ENCODE measurements at places on chromosomes 5 and 9. TPM values are rescaled to one million over a fixed set of nuclear protein-coding genes. Genes with fewer than 3 reads are reported as not detected.

DNA sequence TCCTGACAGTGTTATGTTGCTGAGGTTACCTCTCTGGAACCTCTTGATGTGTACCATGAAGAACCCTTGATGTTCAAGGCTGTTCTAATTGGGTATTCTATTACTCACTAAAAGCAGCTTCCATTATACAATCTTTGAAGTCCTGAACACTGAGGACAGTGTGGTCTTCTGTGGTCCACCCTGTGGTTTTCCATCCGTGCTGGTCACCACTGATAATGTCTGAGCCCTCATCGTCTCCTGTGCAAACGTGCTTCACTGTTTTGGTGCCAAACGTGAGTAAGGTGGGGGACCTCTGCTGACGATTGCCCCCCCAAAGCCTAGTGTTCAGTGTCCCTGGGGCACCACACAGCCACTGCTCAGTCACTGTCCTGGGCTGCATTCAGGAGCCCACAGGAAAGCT is 259.7 kb upstream of the ANKRD55 start:
- DNase-seq: no peak

DNA sequence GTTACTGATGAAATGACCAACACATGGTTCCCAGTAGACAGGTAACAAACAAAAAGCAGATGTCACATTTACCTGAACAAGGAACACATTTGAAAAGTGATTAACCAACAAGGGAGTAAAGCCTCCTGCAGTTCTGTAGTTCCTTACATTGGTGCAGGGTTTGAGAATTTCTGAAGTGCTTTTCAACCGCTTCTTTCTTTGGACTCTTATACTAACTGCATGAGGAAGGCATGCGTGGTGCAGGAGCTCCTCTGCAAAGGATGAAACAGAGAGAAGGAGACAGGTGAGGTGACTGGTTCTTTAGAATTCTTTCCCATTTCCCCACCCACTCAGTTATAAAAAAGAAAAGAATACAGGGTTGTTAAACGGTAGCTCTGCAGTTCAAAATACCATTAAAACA is 4.6 kb upstream of the IL9 start:
- DNase-seq: no peak

DNA sequence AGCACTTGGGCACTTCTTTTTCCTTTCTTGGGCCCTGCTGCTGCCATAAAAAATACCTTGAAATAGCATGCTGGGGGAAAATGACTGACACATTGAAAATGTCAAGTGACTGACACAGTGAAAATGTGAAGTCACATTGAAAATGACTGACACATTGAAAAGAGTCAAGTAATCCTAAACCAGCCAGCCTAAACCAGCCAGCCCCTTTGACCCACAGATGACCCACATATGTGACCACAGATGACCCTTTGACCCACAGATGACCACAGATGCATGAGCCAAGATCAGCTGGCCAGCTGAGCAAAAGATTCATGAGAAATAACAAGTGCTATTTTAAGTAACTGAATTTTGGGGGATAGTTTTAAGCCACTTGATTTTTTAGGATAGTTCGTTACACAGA is 97.8 kb upstream of the SLC28A3 start:
- DNase-seq: no peak

LRRC8A gene
- polyA plus RNA-seq: 23.1 TPM

GLE1 gene
- 20.1 TPM for polyA plus RNA-seq

JAKMIP2 gene
- 1.4 TPM for polyA plus RNA-seq

Measured in forelimb muscle (tissue), 1 donor.